ENCODE measurements at places on chromosomes 6 and 20. TPM values are rescaled to one million over a fixed set of nuclear protein-coding genes. Genes with fewer than 3 reads are reported as not detected.

The CCN2 gene
- total RNA-seq, result 110 TPM

The RAMACL gene
- total RNA-seq, result 1.4 TPM

The C6orf141 gene
- total RNA-seq, result 10.0 TPM

The BTN3A1 gene
- 14.4 TPM for total RNA-seq

The PI16 gene
- total RNA-seq, result 2.5 TPM

The HLA-A gene
- 1,095 TPM for total RNA-seq

The ANKRD66 gene
- total RNA-seq, result not detected

The ENPP4 gene
- 0.35 TPM for total RNA-seq

The SDCBP2 gene
- 150 TPM for total RNA-seq

DNA sequence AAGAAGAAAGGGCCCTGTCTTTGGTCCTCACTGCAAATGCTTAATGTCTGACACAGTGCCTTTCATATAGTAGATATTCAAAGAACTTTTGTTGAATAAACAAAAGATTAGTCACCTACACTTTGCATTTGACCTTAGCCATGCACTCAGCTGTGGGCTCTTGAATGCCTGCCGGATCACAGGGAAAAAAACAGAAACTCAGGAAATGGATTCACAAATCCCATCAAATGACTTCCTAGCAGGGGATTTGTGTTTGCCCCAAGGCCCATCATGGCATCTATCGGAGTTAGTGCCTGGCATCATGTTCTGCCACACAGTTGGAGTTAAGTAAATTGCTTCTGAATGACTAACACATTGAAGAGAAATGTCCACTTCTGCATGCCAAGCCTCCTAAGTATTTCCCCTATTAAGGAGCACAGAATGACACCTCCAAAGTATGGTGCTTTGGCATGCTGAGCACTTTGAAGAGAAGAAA is 72.3 kb upstream of the DST start:
- no peak for DNase-seq

- no peak for DNase-seq
These were observed 20.2 kb downstream of the LEMD2 start for GRCh38 chr6:33768644-33769120.

GRCh38 chr6:133016631-133017030 is 202.3 kb downstream of the RPS12 start:
- DNase-seq, result no peak

DNA sequence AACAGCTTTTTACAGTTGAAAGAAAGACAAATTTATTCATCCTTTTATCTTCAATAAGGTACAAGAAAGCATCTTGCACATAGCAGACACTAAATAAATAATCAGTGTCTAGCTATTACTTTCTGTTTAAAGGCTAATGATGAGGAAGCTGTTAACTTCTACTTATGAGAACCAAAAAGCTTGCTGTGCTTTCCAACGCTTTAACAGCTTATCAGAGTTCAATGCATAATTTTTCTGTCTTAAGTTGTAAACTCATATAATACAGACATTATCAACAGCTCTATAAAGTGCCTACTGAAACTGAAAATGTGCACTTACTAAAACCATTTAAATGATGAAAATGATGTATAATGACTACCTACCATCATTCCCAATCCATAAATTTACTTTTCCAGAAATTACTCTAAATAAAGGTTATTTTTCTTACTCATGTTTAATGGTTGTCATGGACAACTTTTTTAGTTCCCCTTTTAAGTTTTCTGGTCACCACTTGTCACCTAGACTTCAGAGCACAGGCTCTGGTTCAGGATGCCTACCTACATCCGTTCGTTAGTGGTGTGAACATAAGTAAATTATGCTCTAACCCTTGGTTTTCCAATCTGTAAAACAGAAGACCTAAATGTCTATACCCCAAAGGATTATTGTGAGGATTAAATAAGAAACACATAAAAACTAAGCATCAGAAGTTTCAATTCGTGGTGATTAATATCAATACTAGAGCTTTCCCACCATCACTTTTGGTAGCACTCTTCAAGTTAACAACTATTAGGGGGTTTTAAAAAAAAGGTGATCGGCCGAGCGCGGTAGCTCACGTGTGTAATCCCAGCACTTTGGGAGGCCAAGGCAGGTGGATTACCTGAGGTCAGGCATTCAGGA is 8.0 kb downstream of the PNISR start:
- no peak for DNase-seq

DNA sequence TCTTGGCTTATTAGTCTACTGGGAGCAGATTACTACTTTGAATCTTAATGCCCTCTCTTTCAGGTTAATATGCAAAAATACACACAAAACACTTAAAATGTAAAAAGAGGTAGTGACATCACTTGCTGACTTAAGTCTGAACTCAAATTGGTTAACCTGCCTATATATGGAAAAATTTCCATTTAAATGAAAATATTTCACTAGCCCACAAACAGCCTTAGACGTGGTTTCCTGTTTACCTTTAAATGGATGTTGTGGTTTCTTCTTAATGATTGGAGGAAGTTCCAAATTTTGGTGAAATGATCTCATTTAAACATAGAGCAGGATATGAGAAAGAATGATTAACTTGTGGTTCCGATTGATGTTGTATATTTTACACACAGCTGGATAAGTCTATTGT is 553.7 kb downstream of the CD109 start:
- no peak for DNase-seq

GRCh38 chr6:136783495-136784270 is 8.6 kb downstream of the MAP3K5 start:
- no peak for DNase-seq

DNA sequence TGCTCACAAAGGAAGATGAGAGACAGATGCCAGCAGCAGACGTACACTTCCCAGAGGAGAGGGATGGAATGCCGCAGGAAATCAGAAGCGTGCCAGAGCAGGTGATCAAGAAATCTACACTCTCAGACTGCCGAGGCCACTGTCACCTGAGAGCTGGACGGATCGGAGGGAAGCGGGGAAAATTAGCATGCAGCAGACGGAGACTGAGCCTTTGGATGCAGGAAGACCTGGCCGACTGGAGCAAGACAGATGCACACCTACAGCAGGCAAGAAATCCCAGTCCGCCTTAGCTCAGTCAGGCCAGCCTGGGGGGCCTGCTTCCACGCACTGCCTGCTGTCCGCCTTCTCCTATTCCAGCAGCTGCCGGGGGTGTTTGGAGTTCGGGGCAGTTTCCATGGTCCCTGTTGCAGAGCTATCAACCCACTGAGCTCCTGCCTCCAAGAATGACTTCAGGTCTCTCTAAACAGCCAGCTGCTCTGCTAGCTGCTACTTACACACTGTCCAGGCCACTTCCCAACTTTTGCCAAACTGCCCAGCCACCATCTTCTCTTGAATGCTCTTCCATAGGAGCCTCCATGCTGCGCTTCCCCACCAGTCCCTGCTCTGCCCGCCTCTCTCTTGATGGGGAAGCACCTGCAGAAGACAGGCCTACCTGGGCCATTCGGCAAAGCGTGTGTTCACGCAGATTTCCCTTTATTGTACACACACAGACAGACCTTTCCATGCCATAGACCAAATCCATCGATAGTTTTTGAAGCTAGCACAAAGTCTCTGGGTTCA is 368.5 kb downstream of the ZFAND3 start:
- DNase-seq, result no peak

DNA sequence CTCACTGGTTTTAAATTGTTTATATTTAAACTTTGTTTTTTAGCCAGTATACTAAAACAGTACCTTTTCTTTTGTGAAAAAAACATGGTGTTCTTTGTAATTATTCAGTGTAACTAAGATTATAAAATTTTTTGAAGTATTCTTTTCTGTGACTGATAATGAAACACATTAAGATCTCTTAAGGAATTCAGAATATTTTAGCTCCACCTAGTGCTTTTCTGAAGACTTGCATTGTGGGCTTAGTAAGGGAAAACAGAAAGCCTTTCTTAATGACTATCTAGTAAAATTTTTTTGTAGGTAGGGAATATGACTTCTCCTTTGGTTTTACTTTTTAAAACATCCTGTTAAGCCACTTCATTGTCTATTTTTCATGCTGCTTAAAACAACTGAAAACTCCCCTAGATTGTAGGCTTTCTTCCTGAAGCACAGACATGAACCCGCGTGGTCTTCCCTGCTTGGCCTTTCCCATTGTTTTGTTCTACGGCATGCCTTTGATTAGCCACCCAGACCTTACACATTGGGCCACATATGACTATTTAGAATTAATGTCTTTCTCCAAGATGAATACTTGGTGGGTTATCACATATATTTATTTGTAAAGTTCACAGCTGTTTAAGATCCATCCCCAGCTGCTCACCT is 72.1 kb downstream of the AFDN start:
- DNase-seq, result no peak

- DNase-seq, result no peak
These were observed 72.8 kb downstream of the RIPOR3 start for GRCh38 chr20:50618537-50618936.

DNA sequence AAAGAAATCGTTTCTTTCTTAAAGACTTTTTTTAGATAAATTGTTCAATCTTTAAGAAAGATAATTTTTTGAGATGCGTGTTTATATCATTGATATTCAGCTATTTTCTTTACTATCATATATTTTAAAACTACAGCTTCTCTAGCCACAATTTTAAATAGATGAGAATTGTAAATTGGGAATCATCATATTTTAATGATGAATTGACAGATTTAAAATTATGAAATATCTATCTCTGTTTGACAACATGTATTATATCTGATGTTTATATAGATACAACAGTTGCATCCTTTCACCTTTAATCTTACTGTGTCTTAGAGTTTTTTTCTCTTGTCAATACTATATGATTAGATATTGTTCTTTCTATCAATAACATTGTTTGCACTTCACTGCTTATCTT is 762.3 kb upstream of the GJE1 start:
- no peak for DNase-seq

DNA sequence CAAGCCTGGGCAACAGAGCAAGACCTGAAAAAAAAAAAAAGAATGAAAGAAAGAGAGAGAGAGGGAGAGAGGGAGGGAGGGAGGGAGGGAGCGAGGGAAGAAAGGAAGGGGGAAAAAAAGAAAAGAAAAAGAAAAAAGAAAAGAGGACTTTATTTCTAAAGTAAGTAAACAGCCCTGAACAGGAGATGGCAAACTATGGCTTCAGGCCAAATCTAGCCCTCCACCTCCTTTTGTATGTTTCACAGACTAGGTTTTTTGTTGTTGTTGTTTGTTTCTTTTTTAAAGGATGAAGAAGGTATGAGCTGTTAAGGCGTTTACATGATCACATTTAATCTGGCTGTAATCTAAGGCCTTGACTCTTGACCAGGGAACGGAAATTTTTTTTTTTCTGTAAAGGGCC is 711.1 kb upstream of the NRSN1 start:
- DNase-seq, result no peak

DNA sequence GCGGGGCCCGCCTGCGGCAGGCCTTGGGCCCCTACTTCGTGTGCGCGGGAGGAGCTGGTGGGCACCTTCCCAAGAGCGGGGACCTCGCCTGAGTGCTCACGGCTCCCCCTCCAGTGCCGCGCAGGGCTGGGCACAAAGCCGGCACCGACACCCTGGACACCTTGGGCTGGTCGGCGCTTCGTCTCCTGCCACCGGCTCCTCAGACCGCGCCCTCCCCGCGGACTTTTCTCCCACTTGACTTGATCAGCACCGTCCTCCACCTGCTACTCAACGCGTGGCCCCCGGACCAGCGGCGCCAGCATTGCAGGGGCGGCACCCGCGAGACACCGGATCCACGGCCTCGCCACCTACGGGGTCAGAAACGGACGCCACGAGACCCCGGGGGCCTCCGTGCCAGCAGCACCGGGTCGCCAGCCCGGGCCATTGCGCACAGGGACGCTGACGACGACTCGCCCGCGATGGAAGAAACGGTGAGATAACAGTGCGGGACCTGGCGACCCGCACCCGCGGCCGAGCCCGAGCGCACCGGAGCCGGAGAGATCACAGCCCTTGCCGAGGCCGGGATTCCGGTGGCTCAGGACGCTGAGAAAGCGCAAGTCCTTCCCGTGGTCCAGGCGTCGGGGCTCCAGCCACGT is 154.2 kb downstream of the DLL1 start:
- DNase-seq, result no peak

DNA sequence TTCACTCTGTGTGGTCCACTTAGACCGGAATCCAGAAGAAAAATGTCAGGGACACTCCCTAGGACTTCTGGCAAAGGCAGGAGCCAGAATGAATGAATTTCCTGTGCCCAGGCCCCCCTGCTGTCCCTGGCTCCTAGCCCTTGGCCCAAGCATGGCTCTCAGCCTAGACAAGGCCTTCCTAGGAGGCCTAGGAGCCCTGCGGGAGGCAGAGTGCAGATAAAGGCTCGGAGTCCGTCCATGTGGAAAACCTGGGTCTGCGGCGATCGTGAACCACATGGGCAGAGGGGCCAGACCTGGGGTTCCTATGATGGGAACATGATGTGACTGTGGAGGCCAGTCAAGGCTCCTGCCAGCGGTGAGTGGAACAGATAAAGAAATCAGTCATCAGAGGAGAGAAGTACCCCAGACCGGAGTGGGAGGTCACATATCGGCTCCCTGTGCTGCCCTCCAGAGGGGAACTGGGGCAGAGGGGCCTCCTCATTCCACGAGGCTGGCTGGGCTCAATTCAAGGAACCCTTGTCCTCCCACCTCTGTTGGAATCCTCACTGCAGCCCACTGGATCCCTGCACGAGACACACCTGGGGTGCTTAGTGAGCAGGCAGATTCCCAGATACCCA is 5.9 kb upstream of the VSTM2L start:
- no peak for DNase-seq

DNA sequence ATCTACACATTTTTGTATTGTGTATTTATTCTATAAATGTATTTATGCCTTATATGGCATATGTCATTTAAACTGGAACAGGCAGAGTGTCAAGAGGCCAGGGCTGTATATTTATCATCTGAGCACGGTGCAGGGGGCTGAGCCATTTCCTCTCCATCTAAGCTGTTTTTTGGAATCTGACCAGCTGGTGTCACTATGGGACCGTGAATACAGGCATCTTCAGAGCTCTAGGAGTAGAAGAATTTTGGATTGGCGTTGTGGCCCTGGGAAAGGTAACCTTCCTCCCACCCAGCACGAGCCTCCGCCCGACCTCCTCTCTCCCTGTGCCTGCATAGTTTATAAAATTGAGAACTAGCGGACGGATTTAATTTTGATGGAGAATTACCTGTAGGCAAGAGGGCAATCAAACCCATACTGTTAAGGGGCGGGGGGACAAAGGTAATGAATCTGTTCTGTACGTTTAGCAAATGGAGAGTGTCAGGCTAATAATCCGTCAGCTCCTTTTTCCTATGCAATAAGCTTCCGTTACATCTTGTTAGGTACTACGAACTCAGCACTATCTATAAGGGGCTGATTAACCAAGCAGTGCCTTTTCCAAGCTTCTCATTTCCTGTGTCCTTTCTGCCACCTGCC is 29.0 kb upstream of the EEF1E1 start:
- DNase-seq, result no peak

DNA sequence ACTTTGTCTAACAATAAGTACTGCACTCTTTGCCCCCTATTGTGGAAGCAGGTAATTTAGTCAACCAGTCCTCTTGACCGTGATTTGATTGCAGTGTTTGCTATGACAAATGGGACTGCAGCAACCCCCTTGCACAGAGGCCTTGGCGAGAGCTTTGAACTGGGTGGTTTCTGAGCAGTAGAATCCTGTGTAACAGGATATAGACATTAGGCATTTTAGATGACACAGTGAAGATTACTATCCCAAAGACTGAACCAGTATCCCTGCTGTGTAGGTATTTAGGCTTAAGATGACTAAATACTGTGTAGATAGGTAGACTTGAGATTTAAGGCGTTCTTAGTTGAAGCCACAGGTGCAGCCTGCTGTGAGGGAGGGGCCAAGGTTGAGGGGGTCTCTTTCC is 9.9 kb downstream of the DNMT3B start:
- DNase-seq, result no peak

Measured in esophagus squamous epithelium (tissue), 5 donors.